ENCODE measurements at places on chromosomes 2 and 18.

DNA sequence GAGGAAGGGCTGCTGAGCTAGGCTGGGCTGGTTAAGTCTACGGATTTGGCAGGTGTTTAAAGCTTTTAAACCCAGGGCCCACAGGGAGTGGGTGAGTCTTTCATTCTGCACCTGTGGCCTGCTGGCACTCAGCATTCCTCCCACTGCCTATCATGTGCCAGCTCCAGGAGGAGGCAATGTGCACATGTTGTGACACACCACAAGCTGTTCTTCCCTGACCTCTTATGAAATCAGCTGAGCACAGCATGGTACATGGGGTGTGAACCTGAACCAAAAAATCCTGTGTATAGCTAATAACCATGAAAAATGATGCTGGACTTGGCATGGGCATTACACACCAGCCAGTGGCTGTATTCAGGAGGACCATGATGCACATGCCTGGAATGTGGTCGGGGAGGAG lies 297.9 kb upstream of the MMADHC start:
- no peaks in the 10 kb centered on the region for H3K4me1 ChIP-seq
- H3K4me3 ChIP-seq, result no peak overlapping the region
- H3K27me3 ChIP-seq, result no peaks in the 10 kb centered on the region
- no peaks in the 10 kb centered on the region for H3K36me3 ChIP-seq
- DNase-seq, result no peak
- H3K27ac ChIP-seq, result no peak overlapping the region

DNA sequence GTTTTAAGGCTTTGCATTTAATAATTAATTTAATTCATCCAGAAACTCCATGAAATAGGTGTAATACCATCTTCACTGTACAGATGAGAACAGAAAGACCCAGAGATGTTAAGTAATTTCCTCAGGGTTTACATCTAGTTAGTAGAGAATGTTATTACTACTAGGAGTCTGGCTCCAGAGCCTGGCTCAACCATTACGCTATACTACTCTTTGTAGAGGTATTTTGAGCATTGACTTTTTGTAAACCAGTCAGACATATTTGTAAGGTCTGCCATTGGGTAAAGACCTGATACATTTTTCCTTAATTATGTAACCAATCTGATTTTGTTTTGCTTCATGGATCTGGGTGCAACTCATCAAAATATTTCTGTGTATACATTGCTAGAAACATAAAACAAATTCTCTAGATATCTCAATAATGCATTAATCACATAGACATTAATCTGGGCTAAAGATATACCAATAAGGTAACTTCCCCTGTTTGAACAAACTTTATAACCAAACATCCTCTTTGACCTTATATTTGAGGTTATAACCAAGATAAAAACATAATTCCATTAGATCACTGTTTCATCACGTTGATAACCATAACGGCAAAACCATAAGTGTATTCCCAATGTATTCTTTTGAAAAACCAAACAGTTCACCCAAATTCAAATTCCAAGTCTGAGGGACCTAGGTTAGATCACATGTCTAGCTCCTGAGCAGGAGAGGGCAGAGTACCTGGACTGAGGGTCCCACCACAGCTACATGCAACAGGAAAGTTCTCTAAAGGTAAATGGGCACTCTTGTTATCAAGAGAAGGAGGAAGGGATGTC lies 135.0 kb downstream of the IKZF2 start:
- no peak overlapping the region for H3K4me3 ChIP-seq
- DNase-seq, result no peak
- no peaks in the 10 kb centered on the region for H3K4me1 ChIP-seq

- H3K27me3 ChIP-seq, result no peaks in the 10 kb centered on the region
- no peak overlapping the region for H3K27ac ChIP-seq
- no peak overlapping the region for H3K4me3 ChIP-seq
- H3K36me3 ChIP-seq, result no peaks in the 10 kb centered on the region
Observed at GRCh38 chr2:226088366-226088674, 688.8 kb downstream of the NYAP2 start.

DNA sequence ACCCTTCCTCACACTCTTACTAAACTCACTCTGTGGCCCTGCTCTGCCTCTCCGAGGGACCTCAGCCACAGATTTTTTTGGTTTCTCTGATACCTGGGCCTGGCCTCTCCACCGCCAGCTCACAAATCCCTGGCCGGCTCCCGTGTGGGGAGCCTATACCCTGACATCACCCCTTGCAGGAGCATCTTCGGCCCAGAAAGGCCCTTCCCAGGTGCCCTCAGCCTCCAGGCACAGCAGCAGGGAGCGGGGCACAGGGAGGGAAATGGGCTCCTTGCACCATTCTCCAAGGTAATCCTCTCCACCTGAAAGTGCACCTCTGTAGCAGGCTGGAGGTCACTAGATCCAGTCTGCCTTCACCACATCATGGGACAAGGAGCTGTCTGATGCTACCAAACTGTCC lies 43.2 kb downstream of the CRACDL start:
- H3K27ac ChIP-seq, result no peak overlapping the region
- no peaks in the 10 kb centered on the region for H3K36me3 ChIP-seq
- no peaks in the 10 kb centered on the region for H3K27me3 ChIP-seq
- no peak overlapping the region for H3K4me3 ChIP-seq
- H3K4me1 ChIP-seq, result no peaks in the 10 kb centered on the region
- no peak for DNase-seq

DNA sequence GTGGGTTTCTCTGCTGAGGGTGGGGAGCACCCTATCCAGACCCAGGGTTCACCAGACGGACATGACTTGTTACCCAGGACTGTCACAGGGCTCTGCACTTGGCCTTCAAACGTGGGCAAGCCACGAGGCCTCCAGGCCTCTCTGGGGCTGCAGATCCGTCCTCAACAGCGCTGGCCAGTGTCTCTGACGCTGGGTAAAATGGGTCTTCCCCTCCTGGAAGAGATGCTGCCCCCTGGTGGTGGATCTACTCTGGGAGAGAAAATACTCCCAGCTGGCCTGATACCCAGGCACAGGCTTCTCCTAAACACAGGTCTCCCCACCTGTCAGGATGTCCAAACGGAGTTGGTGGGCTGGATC lies 3.7 kb downstream of the GPR17 start:
- H3K36me3 ChIP-seq, result no peaks in the 10 kb centered on the region
- H3K4me3 ChIP-seq, result no peak overlapping the region
- peak; percentile 69 for DNase-seq

All from effector memory CD4-positive, alpha-beta T cell (primary cell).